ENCODE measurements at places on chromosomes 7 and 10.

- no peak for DNase-seq
Measured at GRCh38 chr7:137169282-137169698, 174.2 kb downstream of the PTN start.

GRCh38 chr10:101562231-101562630 is 25.8 kb downstream of the POLL start:
- no peak for DNase-seq

- no peak for DNase-seq
Measured at GRCh38 chr7:17298840-17299482, 509 bp downstream of the AHR start.

DNA sequence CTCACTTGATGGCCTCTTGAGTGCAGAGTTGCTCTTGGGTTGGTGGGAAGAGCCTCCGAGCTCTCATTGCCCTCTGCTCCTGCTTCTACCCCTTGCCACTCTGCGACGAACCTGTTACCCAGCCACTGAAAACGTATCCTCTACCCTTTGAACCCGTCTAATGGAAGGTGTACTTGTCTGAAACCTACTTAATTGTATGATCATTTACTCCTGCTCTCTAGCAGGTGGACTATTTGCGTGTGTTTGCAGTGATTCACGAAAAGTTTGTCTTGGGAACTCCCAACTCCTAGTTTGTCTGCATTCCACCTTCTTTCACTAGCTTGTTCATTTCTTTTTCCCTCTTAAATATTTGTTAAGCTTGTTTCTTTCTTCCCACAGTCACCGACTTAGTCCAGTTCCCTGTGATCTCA is 503 bp downstream of the CROT start:
- no peak for DNase-seq

DNA sequence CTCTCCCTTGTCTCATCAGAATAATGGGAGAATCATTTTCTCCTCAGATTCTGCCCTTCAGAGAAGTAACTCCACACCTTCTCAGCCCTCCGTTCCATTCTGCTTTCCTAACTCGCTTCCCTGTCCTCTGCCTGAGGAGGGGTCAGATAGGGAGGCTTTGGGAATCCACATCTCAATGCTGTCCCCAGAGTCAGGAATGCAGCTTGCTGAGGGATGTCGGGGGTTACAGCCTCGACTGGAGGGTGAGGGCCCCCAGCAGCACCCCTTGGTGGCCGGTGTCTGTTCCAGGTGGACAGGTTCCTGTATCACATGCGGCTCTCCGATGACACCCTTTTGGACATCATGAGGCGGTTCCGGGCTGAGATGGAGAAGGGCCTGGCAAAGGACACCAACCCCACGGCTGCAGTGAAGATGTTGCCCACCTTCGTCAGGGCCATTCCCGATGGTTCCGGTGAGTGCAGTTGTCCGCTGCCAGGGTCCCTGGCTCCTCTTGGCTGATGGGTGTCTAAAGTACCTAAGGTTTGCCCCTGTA is 6.9 kb downstream of the HKDC1 start:
- DNase-seq = no peak

- no peak for DNase-seq
Measured at GRCh38 chr10:118979661-118980060, 49.9 kb upstream of the NANOS1 start.

- DNase-seq = peak; percentile 99
Measured at GRCh38 chr7:37031571-37032257, 307.4 kb upstream of the AOAH start.

DNA sequence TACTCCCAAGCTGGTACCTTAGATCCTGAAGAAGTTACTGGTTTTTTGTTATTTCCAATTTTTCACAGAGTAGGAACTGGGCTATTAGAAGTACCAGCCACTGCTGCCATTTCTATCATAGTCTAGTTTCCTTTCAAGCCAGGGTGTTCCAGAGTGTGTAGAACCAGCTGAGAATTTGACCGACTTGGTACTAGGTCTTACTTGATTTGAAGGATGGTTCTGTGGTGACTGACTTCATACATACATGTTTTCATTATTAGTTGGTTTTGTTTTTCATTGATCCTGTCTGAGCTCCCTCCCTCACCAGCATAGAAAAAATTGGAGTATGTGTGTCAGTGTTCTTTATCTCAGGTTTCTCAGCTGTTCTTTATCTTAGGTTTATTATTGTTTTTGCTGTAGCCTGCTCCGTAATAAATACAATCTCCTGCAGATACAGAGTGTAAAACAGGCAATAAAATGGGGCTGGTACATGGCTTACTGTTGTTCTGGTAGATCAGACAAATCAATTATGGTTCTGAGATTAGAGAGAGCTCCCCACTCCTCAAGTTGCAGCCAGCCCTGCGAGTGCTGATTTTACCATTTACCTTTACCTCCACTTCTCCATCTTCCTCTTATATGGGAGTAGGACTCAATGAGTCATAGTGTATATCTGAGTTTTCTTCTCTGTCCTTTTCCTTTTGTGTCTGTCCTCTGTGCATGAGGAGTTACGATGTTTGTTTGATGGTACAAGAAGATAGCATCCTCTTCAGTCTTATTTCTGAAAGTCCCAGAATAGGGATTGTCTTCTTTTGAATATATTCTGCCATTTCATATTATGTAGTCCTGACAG is 122.6 kb downstream of the LRRC4 start:
- DNase-seq = no peak

- no peak for DNase-seq
Measured at GRCh38 chr7:151688236-151688780, 168.6 kb upstream of the RHEB start.

GRCh38 chr7:1758028-1758858 is 88.2 kb downstream of the ELFN1 start:
- no peak for DNase-seq

DNA sequence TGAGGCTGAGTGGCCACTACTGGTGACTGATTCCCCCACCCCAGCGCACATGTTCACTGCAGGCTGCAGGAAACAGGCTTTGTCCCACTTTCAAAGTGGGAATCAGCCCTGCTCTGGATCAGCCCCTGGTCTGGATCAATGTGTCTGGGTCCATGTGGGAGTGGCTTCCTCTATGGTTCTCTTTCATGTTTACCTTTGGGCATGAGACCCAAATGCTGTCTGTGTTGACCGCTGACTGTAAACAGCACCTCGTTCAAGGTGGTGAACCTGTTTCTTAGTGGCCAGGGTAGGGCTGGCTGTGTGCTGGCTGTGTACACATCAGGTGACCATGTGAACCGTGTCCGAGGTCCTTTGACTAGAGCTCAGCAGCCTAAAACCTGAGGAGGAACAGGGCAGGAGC is 121.8 kb downstream of the CAMK1D start:
- DNase-seq = no peak

GRCh38 chr10:16156681-16157080 is 280.1 kb upstream of the PTER start:
- DNase-seq = no peak
